Chondrocyte (in vitro differentiated cells): ENCODE measurements at places on chromosomes 1 and 21.
A peak's percentile ranks its signal among the peaks of the same experiment; 100 is the strongest.

- DNase-seq = no peak
These were observed 48.3 kb upstream of the C1orf174 start for GRCh38 chr1:3948344-3948743.

GRCh38 chr1:155012026-155012546, 9.5 kb downstream of the ZBTB7B start:
- no peak for DNase-seq

DNA sequence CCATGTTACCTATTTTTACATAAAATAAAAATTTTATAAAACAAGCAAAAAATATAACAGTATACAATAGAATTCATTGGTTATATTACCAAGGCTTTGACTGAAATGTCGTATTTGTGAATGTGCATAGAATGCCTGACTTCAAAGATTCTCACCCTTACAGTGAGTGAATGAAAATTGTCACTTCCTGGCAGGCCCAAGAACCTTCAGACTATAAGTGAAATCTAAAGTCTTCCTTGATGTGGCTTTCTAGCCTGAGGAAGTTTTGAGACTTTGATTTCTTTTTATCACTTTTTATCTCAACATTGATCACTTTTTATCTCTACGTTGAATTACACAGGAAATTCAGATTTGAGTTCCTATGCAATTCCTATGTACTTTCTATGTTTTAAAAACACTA, 104.7 kb upstream of the KIAA0040 start:
- no peak for DNase-seq

DNA sequence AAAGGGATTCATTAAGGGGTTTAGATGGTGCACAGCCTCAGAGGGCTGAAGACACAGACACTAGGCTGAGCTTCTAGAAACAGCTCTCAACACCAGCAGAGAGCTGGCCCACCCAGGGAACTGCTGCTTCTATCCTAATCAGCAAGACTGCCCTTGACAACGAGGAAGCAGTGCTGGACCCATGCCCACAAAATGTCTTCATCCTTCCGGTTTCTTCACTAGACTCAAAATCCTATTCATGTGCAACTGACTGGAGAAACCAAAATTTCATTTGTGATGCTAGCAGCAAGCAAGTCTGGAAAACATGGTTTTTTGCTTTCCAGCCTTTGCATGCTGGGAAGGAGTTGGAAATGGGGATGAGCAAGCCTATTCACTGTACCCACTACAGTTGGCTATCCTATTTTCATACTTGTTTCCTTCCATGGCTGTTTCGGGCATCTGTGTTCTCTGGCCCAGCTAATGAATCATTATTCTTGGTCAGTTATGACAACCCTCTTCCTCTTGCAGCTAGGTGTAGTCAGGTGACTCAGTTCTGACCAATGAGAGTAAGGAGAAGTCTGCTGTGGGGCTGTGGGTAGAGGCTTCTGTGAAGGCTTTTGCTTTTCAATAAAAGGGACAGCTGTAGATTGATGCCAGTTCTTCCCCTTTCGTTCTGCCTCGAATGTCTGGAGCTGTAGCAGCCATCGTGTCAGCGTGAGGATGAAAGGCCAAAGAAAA, 14.6 kb upstream of the TMEM61 start:
- DNase-seq = no peak

DNA sequence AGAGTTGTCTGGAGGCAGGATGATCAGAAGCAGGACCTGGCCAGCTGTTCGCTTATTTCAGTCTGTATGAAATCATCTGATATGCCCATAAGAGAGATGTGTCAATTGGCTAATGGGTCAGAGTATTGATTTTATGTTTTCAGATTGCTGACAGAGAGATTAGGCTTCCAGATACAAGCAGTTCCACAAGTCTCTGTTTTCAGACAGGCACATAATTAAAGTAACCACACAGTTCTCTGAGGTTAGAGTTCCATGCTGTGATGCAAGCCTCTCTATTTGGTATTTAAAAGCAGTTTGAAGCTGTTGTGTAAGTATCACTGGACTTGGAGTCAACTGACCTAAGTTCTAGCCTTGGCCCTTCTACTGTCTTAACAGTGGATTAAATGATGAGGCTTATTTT, 50.1 kb downstream of the ATF6 start:
- no peak for DNase-seq

DNA sequence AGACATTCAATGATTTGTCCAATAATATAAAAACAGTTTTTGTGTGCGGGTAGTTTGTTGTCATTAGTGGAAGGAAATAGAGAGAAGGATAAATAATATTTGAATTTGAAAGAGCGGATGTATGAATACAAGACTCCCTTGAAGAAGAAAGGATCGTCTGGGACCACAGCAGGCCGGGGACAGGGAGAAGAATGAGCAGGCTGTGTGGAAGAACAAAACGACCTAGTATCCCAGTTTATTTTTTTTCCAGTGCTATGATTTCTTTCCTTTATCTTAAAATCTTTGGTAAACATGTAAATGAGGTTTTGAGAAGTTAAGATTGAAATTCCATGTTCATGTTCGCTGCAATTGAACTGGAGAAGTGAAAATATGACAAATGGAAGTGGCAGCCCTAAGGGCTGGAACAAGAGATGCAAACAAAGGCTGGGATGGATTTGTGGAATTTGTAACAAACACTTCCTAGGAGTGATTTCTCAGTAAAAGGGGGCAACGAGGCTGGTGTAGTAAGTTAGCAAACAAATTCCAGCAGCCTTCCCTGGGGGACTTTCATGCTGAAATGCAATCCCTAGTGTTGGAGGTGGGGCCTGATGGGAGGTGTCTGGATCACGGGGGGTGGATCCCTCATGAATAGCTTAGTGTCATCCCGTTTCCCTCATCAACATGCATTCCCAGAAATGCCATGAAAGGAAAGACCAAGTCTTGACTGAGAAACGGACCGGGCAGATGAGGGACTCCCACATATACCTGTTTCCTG, 10.2 kb upstream of the IFI16 start:
- DNase-seq = no peak

DNA sequence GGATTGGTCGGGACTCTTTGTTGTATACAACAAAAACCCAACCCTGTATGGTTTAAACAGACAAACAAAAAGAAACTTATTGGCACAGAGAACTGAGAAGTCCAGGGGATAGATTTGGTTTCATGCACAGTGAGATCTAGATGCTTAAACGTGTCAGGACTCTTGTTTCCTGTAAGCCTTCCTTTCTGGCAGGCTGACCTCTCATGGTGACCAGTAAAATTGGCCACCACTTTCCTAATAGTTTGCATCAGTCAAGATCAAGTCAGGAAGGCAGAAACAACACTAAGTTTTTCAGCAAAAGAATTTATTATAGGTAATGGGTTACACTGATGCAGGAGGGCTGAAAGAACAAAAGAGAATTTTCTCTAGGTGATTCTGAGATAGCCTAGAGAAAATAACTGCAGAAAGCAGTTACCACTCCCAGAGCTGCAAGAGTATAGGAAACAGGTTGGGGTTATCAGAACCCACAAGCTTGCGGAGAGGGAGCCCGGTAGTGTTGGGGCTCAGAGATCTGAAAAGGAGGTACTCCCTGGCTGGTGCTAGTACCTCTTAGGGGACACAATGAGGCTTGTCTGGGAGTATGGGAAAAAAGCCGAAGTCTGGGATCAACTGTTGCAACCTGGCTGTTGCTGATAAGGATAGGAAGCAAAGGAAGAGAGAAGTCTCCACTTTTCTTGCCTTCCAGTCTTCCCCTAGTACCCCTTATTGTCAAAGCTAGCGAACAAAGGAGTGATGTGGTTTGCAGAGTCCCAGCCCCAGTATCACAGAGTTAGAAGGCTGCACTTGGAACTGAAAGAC, 21.4 kb downstream of the CITED4 start:
- no peak for DNase-seq

DNA sequence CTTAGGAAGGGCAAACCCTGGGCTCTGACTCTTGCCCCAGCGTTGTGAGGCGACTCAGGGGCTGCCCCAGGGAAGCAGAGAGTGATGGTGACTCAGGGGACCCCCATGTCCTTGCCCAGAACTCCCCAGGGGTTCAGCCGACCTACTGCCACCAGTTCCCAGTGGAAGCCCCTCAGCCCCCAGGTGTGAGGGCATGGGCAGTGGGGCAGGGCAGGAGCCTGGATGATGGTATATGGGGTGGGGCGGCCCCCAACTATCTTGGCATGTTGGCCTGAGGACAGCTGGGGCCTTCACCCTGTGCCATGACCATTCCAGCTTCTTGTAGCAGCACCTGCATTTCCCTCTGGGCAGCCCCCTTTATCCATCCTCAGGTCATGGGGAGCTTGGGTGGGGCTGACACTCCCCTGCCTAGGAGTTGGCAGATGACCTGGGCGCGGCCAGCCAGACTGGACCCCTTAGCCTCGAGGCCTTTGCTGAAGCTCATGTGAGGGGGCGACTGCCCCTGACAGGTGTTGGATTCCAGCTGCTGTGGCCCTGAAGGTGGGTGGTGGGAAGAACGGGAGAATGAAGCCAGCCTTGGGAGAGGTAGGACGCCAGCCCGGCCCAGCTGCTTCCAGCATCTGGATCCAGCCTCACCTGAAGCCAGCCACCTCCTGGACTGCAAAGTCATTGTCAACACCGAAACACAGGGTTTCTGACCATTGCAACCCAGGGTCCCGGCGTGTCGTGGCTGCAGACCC, 1.8 kb upstream of the FNDC10 start:
- DNase-seq = no peak

GRCh38 chr1:73401666-73402065, 796.3 kb downstream of the LRRIQ3 start:
- no peak for DNase-seq

- DNase-seq = no peak
These were observed 4.9 kb downstream of the PLEKHG5 start for GRCh38 chr1:6486433-6487011.

GRCh38 chr1:239764546-239764945, 327.1 kb upstream of the FMN2 start:
- DNase-seq = no peak

DNA sequence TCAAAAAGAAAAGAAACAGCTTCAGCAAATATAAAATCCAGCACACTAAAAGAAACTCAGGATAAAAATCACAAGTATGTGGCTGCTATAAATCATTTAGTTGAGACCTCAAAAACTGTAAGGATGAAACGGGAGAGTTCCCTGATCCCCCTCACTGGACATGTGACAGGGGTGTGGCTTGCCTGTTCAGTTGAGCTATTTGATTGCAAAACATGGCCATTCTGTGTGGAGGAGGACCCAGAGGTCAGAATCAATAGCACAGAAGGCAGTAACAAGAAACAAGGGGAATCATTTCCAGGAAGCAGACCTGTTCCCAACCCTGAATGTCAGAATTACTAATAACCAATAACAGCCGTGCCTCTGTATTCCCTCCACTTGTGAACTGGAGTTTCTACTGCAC, 27.9 kb downstream of the RBM11 start:
- DNase-seq = no peak

DNA sequence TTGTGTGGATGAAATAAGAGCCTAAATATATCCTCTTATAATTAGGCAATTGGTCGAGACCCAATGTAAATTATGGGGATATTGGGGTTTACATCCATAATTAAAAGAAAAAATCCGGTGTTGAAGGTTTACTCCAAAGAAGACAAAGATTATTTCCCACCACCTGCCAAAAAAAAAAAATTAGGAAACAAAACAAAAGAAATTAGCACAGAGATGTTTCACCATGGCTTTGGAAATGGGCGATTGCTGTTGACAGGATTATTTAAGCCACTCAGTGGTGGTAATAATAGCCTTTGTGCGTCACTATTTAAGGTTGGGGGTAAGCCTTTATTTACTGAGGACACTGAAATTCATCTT, 585 bp upstream of the GLRX2 start:
- no peak for DNase-seq

- DNase-seq = no peak
These were observed 745.6 kb upstream of the CXADR start for GRCh38 chr21:16767201-16767600.

DNA sequence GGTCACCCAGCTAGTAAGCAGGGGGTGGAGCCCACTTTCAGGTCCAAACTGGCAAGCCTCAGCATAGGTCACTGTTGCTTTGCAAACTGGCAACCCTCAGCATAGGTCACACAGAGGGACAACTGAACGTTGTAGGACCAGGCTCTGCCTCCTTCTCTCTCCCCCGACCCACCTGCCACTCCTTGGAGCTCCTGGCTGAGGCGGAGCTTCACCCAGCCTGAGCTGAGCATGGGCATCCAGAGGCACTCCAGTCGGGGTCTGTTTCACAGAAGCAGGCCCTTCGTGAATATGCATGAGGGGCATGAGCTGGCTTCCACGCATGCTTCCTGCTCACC, 24.2 kb downstream of the CAPZB start:
- no peak for DNase-seq

GRCh38 chr1:229270547-229271447, at the start of gene RAB4A:
RAB4A (plus strand) TSS chr1:229271111; CDS start chr1:229271340, 229 bp downstream.
- DNase-seq = peak; percentile 95

DNA sequence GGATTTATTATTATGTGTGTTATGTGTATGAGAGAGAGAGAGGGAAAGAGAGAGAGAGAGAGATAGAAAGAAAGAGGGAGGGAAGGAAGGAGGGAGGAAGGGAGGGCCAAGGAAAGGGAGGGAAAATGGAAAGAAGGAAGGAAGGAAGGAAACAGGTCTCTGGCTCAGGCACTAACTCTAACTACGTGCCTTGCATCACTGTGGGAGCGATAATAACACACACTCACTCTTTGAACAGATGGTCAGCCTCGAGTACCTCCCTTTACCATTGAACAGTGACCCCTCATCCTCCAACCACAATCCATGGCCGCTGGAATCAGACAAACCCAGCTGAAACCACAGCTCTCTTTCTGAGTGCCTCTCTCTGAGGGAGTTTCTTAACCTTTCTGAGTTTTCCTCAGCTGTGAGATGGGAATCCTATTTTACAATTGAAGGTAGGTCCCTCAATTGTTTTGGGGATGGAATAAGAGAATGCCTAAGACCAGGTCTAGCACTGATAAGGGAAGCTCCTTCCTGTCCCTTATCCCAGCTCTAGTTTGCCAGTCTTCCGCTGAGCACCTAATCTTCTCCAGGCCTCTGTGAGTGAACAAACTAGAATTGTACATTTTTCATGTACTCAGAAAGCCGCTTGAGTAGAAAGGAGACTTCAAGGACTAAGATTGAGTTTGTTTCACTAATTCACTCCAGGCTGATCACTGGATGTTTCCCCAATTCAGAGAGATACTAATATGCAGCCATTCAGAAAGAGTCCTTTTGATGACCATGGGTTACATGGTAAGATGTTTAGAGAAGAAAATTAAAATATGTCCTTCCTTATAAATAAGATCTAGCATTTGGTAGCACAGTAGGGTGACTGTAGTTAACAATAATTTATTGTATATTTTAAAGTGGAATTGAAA, 62.8 kb downstream of the IRF2BP2 start:
- DNase-seq = no peak

GRCh38 chr1:148263906-148264255, 111.8 kb upstream of the NBPF11 start:
- DNase-seq = no peak
